Activated CD8-positive, alpha-beta memory T cell treated with anti-CD3 and anti-CD28 coated beads for 24 hours (primary cell): ENCODE measurements at places on chromosomes 3 and 15.

- no peak for DNase-seq
Observed at GRCh38 chr3:159879146-159879545, 109.5 kb upstream of the IL12A start.

DNA sequence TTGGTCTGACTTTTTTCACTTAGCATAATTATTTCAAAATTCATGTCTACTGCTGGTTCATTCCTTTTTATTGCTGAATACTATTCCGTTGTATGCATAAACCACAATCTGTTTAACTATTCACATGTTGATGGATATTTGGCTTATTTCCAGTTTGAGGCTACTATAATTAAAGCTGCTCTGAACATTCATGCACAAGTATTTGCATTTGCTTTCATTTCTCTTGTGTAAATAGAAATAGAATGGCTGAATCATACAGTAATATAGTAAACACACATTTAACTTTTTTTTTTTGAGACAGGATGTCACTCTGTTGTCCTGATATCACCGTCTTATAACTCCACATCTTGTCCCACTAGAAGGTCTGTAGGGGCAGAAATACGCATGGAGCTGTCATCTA lies 57.3 kb downstream of the NMNAT3 start:
- no peak for DNase-seq

- DNase-seq: no peak
Observed at GRCh38 chr15:80480909-80481308, 76.7 kb downstream of the ARNT2 start.

- DNase-seq: no peak
Observed at GRCh38 chr3:20975188-20975651, 775.8 kb downstream of the ZNF385D start.

- no peak for DNase-seq
Observed at GRCh38 chr15:41948490-41948889, 23.9 kb downstream of the EHD4 start.

GRCh38 chr3:143601723-143602484 lies 246.4 kb downstream of the SLC9A9 start:
- no peak for DNase-seq

DNA sequence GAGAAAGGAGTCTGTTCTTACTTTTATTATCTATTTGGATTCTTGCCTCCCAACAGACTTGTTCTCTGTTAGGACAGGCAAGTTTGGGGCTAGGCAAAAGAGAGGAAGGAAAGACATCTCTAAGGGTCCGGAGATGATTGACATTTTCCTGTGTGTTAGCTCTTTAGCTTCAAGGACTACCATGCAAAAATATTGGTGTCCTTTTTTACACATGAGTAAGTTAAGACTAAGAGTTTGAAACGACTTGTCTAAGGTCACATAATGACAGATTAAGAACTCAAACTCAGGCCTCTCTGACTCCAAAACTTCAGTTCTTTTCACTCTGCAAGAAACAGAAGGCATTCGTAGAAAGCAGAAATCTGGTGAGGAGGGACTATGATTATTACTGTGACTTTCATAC lies 5.9 kb downstream of the LMCD1 start:
- no peak for DNase-seq
